NCI-H2081 treated with DMSO at 0.1 percent for 48 hours (cell line): ENCODE measurements at places on chromosomes 12 and 14.
A peak's percentile ranks its signal among the peaks of the same experiment; 100 is the strongest.

DNA sequence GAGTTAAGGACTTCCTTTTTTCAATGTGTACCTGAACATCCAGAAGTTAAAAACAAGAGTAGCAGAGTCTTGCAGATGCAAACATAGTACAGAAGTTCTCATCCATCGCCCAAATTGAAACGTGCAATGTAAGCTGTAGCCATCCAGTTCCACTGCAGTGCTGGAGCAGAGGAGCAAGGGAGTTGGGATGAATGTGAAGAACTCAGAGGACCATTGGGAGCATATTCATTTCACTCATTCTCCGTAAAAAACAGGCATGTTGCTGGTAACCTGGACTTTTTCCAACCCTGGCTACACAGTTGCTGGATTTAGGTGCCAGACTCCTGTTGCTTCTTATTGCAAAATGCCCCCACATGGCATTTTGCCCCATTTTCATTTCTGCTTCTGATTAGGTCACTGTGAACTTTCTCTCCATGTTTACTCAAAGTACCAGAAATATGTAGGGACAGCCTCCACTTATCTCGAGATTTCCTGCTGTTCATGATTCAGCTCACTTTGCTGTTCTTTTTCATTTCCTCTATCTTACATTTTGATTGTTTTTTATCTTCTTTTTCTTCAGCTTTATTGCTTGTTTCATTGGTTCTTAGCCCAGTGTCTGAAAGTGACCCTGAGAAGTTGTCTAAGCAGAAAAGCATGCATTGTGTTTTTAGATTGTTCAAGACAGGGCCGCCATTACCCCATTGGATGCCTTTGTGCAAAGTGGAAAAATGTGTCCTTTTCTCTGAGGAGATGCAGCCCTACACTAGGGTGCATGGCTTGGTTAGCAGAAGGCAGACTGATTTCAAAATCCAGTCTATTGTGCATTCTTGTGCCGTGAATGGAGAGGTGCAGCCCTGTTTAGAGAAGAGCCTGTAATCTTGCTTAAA is 109.0 kb upstream of the AMIGO2 start:
- DNase-seq = no peak

DNA sequence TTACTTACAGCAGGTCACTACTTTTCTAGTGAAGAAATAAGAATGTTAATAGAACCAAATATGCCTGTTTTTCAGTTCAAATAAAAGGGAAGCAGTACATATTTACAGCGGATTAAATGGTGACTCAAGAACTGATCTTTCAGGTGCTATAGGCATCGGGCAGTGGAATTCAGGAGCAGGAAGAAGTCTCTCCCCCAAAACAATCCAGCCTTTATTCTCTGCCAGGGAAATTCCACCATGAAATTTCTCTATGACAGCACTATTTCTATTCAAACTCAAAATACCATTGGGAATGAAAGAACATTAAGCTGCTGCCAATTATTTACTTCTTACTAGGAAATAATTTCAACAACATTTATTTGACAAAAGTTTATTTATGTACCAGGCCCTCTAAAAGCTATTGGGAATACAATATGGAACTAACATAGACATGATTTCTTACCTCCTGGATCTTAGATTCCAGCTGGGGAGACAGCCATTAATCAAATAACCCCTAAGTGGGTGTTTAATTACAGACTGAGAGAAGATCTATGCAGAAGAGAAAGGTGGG is 60.3 kb upstream of the KRR1 start:
- DNase-seq = no peak

DNA sequence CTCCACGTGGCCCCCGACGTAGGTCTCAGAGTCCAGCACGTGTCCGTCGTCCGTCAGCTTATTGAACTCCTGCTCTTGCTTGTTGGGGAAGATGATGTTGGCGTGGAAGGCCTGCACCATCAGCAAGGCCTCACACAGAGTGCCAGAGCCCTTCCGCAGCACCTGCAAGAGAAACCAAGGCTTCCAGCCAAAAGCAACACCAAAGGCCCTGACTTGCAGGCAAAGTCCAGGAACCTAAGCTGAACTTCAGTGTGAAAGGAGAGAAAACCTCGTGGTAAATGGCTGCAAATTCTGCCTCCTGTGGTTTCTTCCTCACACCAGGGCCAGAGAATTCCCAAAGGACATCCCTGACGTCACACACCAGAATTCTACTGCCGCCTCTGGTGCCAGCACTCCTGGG is 14.5 kb downstream of the POLE start:
- no peak for DNase-seq

GRCh38 chr12:25713264-25713663 is 160.2 kb upstream of the LMNTD1 start:
- no peak for DNase-seq

GRCh38 chr12:51240971-51241370 is 2.3 kb downstream of the DAZAP2 start:
- no peak for DNase-seq

GRCh38 chr14:81716953-81717352 is 183.3 kb upstream of the SEL1L start:
- DNase-seq = no peak

DNA sequence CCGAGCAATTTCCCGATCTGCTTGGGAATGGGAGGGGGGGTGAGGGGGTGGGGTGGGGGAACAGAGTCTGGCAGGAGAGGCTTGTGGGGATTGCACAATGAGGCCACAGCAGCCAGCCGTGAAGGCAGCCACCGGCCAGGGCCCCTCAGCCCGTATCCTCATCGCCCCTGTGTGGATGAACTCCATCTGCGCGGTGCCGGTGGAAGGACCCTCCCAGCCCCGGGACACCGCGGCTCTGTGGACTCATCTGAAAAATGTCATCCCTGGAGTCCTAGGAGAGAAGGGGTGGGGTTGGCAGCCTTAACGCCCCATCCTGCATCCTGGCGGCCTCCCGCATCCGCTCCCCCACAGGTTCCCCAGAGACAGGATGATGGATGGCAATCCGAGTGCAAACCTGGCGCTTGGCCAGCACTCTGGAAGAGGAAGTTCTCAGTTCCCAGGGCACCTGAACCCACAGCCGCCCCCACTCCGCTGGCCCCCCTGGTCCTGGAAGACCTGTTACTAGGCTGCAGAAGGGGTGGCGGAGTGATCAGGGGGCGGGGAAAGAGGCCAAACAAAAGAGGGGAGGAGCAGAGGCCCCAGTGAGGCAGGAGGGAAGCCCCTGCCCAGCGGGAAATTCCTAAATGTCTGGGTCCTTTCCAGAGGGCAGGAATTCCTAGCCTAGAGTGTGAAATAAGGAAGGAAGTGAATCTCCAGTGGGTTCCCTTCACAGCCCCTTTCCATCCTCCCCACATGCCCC is 1.2 kb upstream of the TNFAIP2 start:
- DNase-seq = peak; percentile 91

- DNase-seq = no peak
Observed at GRCh38 chr12:24191117-24191516, 241.6 kb upstream of the SOX5 start.

- no peak for DNase-seq
Observed at GRCh38 chr14:61530896-61531295, 164.4 kb upstream of the HIF1A start.

GRCh38 chr12:75526655-75527511 is 15.5 kb upstream of the KRR1 start:
- DNase-seq = no peak

GRCh38 chr14:99676657-99677056 is 7.4 kb upstream of the CYP46A1 start:
- DNase-seq = no peak

- peak; percentile 95 for DNase-seq
Observed at GRCh38 chr14:56057071-56057741, 61.0 kb upstream of the PELI2 start.

GRCh38 chr12:50087995-50088394 is 2.9 kb downstream of the SMARCD1 start:
- no peak for DNase-seq

GRCh38 chr12:94762943-94763342 is 112.6 kb upstream of the TMCC3 start:
- no peak for DNase-seq

DNA sequence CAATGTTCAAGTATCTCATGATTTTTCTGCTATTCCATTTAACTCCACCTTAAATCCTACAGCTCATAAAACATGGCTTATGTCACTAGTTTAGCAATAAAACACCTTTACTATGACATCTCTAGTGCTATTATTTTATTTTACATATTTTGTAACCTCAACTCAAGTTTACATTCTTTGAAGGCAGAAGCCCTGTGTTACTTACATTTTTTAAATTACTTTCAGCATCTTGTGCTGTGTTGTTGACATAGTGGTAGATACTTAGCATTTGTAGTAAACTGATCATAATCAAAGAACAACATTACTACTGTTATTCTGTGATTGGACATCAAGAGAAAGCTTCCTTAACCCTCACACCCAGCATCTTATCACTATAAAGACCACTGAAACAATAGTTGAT is 216.1 kb downstream of the BMP4 start:
- DNase-seq = no peak

DNA sequence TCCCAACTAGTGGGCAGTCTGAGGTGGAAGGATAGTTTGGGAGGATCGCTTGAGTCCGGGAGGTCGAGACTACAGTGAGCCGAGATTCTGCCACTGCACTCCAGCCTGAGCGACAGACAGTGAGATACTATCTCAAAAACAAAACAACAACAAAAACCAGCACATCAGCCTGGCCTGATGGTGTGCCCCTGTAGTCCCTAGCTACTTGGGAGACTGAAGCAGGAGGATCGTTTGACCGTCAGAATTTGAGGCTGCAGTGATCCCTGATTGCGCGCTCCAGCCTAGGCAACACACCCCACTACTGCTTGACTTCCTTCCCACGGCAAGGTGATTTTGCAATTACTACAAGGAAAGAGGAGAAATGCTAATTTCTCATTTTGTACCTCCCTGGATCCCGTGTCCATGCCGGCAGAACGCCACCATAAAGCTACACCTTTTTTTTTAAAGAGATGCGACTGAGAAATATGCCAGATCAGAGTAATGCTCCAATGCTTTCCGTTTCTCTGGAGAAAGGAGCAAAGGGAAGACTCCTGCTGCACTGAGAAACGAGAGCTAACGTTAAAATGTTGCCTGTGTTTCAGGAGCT is 672 bp upstream of the SCFD1 start:
- DNase-seq = no peak

- no peak for DNase-seq
Observed at GRCh38 chr12:93788853-93789252, 111.7 kb downstream of the CRADD start.

DNA sequence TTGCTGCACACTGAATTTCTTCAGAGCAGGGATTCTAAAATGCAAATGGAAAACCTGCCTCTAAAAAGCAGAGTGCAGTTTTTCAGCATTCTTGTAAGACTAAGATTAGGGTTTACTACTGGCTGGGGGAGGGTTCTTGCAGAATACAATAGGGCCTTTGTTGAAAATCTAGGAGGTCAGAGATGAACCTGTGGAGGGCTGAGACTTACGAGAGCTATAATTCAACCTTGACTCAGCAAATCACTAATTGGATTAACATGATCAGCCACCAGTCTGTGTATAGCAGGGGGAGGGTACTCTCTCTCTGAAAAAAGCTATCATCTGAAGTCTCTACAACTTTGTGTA is 92.6 kb upstream of the HIF1A start:
- no peak for DNase-seq

DNA sequence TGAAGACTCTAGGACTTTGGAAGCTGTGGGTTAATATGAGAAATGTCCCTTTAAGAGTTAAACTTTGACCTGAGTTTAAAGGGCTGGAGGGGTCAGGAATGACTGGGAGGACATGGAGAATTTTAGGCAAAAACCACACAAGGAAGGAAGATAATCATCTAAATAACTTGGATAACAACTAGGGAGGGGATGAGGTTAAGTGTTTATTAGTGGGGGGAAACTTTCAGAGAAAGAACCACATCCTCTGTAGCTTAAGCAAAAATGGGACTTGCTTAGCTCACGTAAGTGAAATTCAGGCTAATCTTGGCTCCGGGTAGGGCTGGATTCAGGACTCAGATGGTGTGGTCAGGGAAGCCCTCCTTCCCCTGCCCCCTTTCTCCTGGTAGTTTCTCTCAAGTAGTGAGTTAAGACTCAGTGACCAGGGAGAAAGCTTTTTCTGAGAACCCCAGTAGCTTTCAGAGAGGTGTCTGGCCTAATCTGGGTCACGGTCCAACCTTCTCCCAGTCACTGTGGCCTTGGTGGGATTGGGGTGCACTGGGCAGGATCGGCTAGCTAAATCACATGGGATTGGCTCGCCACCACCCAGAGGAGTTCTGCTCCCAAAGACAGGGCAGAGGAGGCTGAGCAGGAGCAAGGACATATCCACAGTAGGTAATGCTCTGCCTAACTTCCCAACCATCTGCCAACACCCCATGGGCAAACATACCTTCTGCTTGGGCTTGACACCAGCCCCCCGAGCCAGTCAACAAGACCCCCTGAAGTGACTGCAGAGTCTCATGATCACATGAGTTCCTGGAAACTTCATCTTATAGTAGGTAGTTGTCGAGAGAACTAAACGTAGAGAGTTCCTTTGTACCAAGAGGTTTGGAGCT is 52.8 kb downstream of the ARF6 start:
- DNase-seq = no peak

DNA sequence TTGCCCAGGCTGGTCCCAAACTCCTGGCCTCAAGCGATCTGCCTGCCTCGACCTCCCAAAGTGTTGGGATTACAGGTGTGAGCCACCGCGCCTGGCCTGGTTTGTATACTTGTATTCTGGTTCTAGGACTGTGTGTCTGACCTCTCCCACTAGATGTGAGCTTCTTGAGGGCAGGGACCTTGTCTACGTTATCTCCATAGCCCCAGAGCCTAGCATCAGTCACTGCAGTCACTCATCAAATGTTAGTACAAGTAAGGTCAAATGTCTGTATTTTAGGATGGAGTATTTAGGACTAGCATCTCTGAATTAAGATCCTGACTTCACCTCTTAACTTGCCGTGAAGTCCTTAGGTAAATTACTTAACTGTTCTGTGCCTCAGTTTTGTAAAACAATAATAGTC is 2.9 kb downstream of the RILPL2 start:
- DNase-seq = no peak

DNA sequence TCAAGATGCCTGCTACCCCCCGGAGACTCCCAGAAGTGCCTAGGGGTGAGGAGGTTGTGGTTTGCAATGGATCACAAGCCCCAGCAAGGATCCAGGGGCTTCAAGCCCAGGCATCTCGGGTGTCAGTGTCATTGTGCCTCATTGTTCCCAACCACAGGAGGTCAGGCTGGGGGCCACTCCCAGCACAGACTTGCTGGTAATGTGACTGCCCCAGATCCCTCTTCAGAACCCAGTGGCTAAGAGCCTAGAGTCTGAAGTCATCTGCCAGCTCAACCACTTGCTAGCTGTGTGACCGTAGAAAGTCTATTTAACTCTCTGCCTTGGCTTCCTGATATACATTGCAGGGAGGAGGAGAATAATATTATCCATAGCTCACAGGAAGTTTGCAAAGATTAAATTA is 7.7 kb upstream of the ASB2 start:
- no peak for DNase-seq

GRCh38 chr14:96580566-96580965 is 78.4 kb downstream of the PAPOLA start:
- no peak for DNase-seq

GRCh38 chr12:16599081-16599480 is 6.9 kb downstream of the LMO3 start:
- no peak for DNase-seq

- DNase-seq = no peak
Observed at GRCh38 chr12:11595080-11595479, 54.4 kb upstream of the ETV6 start.
